NCI-H510A (cell line): ENCODE measurements at places on chromosomes 12 and 14.

DNA sequence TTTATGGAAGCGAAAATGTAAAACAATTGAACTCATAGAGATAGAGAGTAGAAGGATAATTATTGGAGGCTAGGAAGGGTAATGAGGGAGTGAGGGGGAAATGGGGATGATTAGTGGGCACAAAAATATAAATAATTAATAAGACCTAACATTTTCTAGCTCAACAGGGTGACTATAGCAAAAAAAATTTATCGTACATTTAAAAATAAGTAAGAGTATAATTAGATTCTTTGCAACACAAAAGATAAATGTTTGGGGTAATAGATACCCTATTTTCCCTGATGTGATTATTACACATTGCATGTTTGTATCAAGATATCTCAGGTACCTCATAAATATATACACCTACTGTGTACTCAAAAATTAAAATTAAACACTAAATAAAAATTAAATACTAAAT lies 1070.0 kb downstream of the LRFN5 start:
- DNase-seq = no peak

DNA sequence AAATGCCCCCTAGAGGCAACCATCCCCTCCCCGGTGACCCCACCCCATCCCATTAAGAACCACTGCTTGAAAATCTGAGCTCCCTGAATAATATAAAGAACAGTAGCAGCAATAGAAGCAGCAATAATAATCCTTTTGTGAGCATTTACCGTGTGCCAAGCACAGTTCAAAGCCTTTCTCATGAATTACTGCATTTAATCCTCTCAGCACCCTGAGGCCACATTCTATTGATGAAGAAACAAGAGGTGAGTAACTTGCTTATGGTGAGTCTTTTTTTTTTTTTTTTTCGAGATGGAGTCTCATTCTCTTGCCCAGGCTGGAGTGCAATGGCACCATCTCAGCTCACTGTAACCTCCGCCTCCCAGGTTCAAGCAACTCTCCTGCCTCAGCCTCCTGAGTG lies 65.0 kb downstream of the KCNK10 start:
- DNase-seq = no peak

DNA sequence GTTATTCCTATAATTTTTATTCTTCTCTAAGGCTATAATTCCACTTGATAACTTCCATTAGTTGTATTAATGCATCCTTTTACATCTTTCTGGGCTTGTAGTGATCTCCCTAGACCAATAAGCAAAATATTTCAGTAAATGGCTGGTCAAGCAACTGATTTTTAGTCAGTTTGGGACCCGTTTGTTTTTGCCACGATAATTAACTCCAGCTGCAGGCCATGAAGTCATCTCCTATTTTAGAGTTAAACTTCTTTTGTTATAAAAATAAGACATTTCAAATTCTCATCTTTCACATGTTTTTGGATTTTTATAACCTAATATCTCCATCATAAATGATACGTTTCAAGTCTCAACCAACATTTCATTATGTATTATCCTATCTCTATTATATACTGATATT lies 49.4 kb downstream of the MAGOHB start:
- no peak for DNase-seq

DNA sequence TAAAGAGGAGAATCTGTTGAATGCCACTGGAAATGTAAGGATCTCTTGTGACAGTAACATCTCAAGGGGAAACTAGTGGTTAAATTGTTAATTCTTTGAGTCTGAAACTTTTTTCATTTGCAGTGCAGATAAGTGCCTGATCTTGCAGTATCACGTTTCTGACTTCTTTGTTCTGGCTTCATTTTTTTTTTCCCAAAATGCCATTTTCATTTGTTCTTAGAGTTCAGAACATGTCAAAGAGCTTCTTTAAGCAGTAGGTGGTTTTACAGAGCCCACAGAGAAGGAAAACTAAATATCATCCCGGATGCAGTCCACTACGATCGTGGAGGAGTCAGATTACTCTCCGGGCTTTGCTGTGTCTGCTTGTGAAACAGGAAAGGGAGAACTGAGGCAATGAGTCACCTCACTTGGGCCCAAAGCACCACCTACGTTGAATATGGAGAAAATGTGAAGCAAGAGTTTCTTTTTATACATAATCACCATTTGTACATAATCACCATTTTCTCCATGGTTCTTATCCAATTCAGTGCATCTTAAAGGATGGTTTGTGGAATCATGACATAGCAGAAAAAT lies 43.9 kb downstream of the HMGA2 start:
- no peak for DNase-seq

- DNase-seq = no peak
Measured at GRCh38 chr12:69149270-69149669, 90.1 kb upstream of the CPSF6 start.

DNA sequence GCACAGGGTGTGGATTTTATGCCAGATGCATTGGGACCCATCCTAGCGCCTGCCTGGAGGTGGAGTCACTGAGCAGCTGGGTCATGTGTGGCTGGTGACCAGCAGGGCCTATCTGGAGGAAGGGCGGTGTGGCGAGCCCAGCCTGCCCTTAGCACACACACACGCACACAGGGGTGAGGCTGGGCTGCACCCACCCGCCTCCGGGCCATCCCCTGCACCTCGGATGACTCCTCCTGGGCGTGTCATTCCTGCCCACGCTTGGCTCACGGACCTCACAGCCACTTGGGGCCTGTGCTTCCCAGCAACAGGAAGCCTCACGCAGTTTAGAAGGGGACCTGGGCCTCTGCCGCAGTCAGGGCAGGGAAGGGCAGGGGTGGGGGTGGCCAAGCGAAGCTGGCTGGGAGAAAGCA lies 36.2 kb upstream of the FZD10 start:
- DNase-seq = no peak

GRCh38 chr12:4933411-4933810 lies 23.7 kb downstream of the KCNA1 start:
- DNase-seq = no peak

GRCh38 chr14:55438066-55438683 lies 2.2 kb downstream of the TBPL2 start:
- peak; percentile 48 for DNase-seq

DNA sequence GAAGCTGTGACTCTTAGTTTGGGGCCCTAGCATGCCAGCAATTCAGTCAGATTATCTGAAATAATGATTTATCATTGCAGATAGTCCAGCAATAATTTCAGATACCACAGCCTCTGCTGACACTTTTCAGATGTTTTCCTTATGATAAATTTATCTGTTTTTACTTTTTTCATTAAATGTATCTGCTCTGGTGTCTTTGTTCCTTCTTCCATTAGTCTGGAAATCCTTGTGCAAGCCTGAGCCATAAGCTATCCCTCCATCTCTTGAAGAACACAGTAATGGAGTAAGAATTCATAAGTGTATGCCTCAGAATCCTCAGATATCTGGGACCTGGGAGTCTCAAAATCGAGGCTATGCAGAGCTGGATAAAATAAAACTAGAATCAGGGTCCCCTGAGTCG lies 146.4 kb upstream of the KRR1 start:
- DNase-seq = no peak

DNA sequence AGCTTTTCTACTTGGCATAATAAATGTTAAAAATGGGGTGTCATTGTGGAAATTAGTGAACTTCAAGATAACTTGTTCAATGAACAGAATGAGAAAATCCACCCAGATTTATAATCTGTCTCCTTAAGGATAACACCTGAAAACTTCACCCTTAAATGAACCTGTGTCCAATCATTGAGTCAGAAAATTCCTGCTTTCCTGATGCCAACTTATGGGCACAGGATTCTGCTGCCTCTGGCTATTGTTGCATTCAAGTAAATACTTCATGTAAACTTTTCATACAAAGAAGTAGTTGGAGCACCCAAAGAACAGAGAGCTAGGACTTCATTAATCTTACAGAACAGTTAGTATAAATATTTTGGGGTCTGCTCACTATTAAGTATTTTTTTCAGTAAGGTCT lies 98.9 kb upstream of the PLEKHA5 start:
- no peak for DNase-seq

DNA sequence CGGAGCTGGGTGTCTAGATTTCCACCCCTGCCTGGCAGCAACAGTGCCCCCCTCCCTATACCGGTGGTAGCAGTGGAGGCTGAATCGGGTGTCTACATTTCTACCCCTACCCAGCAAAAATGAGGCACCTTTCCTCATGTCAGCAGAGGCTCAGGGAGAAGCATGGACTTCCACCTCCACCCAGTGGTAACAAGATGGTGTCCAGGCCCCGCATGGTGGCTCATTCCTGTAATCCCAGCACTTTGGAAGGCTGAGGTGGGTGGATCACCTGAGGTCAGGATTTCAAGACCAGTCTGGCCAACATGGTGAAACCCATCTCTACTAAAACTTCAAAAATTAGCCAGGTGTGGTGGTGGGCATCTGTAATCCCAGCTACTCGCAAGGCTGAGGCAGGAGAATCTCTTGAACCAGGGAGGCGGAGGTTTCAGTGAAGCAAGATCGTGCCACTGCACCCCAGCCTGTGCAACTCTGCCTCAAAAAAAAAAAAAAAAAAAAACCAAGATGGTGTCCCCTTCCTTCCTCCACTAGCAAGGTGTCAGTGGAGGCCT lies 35.5 kb upstream of the OR5AU1 start:
- DNase-seq = no peak

- no peak for DNase-seq
Measured at GRCh38 chr12:124784871-124785572, 78.6 kb downstream of the SCARB1 start.

DNA sequence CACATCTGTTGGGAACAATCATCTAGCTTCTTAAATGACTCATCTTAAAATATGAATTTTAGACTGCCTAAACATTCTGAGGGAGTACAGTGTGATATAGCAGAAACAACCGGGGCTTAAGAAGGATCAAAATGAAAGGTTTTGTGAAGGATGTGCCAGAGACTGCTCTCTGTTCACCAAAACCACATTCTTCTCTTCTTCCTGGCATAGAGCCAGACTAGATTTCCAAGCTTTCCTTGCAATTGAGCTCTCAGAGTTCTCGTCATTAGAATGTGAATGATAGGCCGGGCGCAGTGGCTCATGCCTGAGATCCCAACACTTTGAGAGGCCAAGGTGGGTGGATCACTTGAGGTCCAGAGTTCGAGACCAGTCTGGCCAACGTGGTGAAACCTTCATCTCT lies 94.5 kb downstream of the LRRIQ1 start:
- DNase-seq = no peak

GRCh38 chr12:40105515-40106201 lies at the start of gene SLC2A13:
SLC2A13 (minus strand) TSS chr12:40106081; CDS start chr12:40105808, 273 bp downstream.
- DNase-seq = peak; percentile 5

- DNase-seq = no peak
Measured at GRCh38 chr14:72742838-72743195, 151.1 kb downstream of the DPF3 start.
